ENCODE measurements at places on chromosomes 5 and 9. TPM values are rescaled to one million over a fixed set of nuclear protein-coding genes. Genes with fewer than 3 reads are reported as not detected.

- DNase-seq, result no peak
These were observed 77.7 kb downstream of the FOXD1 start for GRCh38 chr5:73370640-73371583.

DNA sequence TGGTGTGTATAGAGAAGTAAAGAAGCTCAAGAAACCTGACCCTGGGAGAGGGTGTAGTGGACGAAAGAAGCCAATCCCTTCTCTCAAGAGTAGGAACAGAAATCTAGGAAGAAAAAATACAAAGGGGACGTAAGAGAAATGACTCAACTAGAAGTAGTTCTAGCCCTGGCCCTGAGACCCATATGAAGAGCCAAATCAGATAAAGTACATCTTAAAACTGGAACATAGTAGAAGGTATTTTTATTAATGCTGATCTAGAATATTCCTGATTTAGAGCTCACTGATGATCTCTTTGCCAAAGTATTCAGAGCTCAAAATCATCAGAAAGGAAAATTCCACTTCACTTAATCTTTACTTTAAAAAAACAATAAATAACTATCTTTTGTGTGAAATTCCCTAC, 184.8 kb downstream of the MLLT3 start:
- DNase-seq, result no peak

- DNase-seq, result no peak
These were observed 43.4 kb downstream of the PPARGC1B start for GRCh38 chr5:149773291-149774095.

DNA sequence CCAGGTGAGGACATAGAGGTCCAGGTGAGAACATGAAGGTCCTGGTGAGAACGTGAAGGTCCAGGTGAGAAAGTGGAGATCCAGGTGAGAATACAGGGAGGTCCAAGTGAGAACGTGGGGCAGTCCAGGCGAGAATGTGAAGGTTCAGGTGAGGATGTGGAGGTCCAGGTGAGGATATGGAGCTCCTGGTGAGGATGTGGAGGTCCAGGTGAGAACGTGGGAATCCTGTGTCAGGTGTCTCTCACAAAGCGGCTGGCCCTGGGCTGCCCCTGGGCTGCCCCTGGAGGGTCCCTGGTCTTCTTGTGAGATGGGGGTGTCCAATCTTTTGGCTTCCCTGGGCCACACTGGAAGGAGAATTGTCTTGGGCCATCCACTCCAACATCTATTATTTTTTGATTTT, 133.4 kb downstream of the MRPL36 start:
- DNase-seq, result no peak

- no peak for DNase-seq
These were observed 42.2 kb upstream of the ALDOB start for GRCh38 chr9:101477736-101478135.

DNA sequence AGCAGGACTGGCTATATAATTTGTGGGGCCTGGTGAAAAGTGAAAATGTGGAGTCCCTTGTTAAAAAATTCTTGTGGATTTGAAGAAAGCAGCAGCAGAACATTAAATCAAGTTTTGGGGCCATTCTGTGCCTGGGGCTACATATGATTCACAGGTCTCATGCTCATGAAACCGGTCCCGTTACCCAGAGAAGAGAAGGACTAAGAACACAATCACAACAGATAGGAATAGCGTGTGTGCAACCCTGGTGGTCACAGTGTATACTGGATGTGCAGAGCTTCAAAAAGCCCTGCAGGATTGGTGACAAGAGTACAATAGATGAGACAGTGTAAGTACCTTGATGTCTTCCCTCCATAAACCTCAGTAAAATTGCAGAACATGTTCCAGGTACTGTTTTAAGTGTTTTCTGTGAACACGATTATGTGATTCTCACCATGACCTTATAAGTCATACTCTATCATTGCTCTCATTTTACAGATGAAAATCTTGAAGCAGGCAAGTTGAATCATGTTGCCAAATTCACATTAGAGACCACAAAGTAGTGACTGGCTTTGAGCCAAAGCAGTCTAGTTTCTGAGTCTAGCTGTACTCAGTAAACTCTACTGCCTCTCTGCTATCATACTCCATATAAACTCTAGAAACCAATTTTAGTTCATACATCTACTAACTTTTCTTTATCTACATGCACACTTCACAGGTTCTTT, 636.5 kb downstream of the TAF11L14 start:
- no peak for DNase-seq

- DNase-seq, result no peak
These were observed 205.0 kb upstream of the PRDM9 start for GRCh38 chr5:23302438-23302837.

DNA sequence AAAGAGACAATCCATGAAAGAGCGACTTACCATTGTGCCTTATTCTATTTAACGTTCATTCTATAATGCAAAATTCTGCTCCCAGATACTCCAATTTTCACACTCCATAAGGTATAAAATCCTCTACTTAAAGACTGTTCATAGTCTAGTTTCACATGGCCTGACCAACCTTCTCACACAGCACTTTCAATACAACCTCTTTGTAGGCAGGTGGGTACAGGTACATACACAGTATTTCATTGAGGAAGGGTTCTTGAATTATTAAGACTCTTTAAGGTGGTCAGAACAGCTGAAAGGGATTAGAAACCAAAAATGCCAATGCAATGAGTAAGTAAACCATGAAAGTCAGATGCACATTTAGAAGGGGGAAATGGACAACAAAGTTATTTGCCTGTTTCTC, 352.0 kb downstream of the PARP8 start:
- DNase-seq, result no peak

GRCh38 chr5:179912951-179913350, 5.3 kb upstream of the TBC1D9B start:
- no peak for DNase-seq

- no peak for DNase-seq
These were observed 24.2 kb upstream of the GLRX start for GRCh38 chr5:95846554-95847260.

- DNase-seq, result no peak
These were observed 7.6 kb downstream of the CRAT start for GRCh38 chr9:129102791-129103594.

DNA sequence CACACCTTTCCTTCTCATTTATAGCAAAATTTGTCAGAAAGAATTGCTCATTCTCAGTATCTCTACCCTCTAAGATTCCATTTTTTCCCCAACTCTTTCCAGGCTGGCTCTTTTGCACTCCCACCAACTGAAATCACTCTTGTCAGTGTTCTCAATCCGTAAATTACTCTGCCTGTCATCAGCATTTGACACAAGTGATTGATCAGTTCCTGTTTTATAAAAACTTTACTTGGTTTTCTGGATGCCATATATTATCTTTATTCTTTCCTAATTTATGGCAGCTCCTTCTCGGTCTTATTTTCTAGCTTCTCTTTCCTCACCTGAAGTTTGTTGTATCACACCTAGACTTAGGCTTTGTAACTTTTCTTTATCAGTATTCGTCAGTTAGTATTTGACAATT, 16.4 kb downstream of the DENND4C start:
- DNase-seq, result no peak

DNA sequence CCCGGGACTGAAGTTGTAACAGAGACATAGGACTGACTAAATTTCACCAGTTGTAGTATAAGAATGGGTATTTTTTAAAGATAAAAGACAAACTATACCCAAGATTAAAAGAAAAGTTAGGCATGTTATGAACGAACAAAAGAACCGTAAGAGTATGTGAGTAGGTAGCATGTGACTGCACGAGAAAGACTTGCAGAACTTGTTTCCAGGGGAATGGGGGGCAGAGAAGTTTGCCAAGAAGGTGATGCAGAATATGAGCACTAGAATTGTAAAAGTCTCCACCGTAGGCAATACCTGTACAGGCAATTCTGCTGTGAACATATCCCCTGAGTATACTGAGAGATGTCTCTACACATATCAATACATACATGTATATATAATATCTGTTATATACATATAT, 614.7 kb downstream of the PRELID2 start:
- DNase-seq, result no peak

GRCh38 chr9:108078375-108078774, 588.8 kb upstream of the KLF4 start:
- DNase-seq, result no peak

- no peak for DNase-seq
These were observed 252.6 kb downstream of the MED10 start for GRCh38 chr5:6125781-6126180.

GRCh38 chr5:68382640-68383039, 167.1 kb downstream of the PIK3R1 start:
- no peak for DNase-seq

- no peak for DNase-seq
These were observed 39.7 kb downstream of the EXD3 start for GRCh38 chr9:137383081-137383783.

DNA sequence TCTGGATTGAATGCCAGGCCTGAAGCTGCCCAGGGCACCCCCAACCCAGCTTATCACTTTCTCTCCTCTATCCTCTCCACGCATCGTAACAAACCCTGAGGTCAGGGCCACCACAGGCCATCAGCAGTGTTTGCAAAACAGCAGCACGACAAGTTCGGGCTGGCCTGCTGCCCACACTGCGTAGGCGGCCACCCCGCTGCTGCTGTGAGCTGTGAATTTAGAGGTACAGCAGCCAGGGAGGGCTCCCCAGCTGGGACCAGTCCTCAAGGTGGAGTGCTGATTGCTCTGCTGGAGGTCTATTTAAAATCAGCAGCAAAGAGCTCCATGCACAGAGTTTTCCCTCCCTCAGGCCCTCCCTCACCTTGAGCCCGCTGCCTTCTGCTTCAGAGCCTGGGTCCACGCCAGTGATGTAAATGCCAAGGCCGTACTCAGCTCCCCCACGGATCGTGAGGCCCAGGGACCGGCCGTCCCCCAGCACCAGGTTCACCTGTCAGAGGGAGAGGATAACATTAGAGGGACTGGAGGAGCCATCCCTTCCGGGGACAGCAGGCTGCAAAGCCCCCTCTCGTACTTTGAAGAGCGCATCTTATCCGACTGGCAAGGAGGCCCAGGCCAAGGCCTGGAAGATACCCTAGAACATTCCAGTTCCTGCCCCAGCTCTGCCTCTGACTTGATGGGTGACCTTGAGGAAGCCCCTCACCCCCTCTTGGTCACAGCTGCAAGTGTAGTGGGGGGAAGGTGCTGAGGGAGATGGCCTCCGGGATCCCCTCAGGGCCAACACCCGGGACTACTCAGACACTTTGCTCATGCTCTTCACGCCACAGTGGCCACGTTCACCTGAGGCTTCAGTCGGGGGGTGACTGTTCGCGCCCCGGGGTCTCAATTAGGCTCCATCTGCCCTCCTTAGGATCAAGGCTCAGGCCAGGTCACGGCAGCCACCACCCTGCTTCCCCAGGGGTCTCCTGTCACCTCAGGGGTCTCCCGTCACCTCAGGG, 39.1 kb downstream of the WHRN start:
- no peak for DNase-seq

DNA sequence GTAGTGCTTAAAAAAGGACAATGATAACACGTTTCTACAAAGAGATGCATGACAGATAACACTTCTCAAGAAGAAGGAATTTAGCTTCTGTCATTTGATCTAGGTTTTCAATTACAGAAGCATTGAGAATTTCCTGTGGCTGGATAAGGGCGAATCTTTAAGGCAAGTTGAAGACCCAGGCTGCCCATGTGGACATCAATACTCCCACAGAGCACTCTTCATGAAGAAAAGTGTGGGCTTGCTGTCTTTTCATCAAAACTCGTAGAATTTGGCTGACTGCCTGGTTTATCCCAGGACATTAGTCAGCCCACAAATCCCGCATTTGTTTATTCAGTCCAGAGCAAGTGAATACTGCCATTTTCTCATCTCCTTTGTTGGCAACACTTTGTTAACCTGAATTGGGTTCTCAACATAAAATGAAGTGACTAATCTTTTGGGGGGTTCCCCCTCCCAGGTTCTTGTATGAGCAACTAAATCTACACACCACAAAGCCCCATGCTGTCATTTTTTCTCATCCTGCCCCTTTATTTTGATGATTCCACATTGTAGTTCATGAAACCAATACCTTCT, 43.4 kb upstream of the CDKN2B start:
- no peak for DNase-seq

- no peak for DNase-seq
These were observed 59.9 kb upstream of the ZFR start for GRCh38 chr5:32504329-32504988.

DNA sequence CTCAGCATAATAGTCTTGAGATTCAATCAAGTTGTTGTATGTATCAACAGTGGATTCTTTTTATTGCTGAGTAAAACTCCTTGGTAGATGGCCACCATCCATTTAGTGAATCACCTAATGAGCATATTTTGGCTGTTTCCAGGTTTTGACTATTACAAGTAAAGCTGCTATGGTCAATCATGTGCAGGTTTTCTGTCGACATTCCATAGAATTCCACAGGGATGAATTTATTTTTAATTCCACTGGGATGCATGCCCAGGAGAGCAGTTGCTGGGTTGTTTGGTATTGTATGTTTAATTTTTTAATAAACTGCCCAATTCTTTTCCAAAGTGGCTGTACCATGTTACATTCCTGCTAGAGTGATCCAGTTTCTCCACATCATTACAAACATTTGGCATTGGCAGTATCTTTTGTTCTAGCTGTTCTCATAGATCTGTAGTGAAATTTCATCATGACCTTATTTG, 10.5 kb upstream of the S1PR3 start:
- DNase-seq, result no peak

- no peak for DNase-seq
These were observed 204.5 kb downstream of the PLK2 start for GRCh38 chr5:58255386-58255785.

DNA sequence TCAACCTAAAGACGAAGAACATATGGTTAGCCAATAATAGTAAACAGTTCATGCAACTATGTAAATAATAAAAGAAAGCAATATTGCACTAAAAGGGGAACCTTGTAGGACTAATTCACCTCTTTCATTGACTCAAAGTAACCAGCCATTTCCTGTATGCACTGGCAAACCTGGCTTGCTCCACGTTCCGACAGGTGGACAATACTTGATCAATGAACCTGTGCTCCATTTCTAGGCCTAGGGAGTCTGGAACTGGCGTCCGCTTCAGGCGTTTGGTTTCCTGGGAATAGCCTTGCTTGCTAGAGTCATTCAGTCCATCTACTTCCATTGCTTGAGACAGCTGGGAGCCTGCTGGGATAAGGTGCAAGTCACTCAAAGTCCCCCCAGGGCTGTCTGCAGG, 41.6 kb downstream of the PTAR1 start:
- no peak for DNase-seq

GRCh38 chr9:34612788-34613390, 992 bp upstream of the RPP25L start:
- DNase-seq, result peak; percentile 83

Gene HAVCR2
- 0.88 TPM for total RNA-seq

Gene CKMT2
- 1,666 TPM for total RNA-seq

Gene INSYN2B
- total RNA-seq, result not detected

Gene PCDHGC5
- 3.8 TPM for total RNA-seq

Gene IL12B
- not detected for total RNA-seq

Gene IFNA13
- not detected for total RNA-seq

Gene TUT7
- 12.8 TPM for total RNA-seq

Gene PLPP7
- total RNA-seq, result 137 TPM

Gene EIF4EBP3
- total RNA-seq, result 16.9 TPM

Gene PCDHB11
- total RNA-seq, result 1.4 TPM

Gene CERCAM
- total RNA-seq, result 8.0 TPM

Gene C9orf153
- 0.42 TPM for total RNA-seq

Gene SETX
- 30.2 TPM for total RNA-seq

Gene MAN1B1
- 16.9 TPM for total RNA-seq

Gene LCNL1
- total RNA-seq, result 6.2 TPM

Gene PARP8
- total RNA-seq, result 5.3 TPM

Measured in heart right ventricle (tissue), 16 donors.